AG08395 (cell line): ENCODE measurements at places on chromosomes 6 and 20.

DNA sequence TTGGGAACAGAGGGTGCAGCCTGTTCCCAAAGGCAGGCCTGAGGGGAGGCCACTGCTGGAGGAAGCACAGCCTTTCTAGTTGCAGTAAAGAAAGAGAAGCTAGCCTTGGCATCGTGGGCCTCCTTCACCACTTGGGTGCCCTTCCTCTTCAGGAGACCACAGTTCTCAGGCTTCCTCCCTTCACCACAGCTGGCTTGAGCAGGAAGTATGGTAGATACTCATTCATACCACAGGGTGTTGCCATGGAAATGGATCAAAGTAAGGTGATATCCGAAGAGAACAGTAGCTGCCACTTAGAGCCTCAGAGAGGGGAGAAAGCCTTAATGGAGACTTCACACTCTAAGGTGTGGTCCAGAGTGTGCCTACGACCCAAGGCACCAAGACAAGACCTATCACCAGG, 120.4 kb upstream of the RIPOR2 start:
- no peak for DNase-seq

DNA sequence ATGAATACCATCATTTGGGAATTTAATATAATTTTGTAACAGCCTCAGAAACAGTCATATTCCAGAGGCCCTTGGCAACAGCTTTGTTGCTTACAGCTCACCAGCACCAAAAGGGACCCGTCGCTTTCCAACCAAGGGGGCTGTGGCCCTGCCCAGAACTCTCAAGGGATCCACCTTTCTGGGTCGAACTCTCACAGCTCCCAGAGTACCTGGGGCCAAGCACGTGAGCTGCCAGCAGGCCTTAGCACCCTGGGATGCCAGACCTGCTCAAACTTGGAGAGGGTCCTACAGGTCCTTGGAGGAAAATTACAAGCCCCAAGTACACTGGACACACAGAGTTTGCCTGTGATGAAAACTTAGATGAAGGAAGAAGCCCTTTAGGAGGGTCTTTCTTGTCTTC, 66.6 kb downstream of the SNX5 start:
- no peak for DNase-seq

GRCh38 chr20:61254881-61255626, 3.0 kb downstream of the CDH4 start:
- no peak for DNase-seq

DNA sequence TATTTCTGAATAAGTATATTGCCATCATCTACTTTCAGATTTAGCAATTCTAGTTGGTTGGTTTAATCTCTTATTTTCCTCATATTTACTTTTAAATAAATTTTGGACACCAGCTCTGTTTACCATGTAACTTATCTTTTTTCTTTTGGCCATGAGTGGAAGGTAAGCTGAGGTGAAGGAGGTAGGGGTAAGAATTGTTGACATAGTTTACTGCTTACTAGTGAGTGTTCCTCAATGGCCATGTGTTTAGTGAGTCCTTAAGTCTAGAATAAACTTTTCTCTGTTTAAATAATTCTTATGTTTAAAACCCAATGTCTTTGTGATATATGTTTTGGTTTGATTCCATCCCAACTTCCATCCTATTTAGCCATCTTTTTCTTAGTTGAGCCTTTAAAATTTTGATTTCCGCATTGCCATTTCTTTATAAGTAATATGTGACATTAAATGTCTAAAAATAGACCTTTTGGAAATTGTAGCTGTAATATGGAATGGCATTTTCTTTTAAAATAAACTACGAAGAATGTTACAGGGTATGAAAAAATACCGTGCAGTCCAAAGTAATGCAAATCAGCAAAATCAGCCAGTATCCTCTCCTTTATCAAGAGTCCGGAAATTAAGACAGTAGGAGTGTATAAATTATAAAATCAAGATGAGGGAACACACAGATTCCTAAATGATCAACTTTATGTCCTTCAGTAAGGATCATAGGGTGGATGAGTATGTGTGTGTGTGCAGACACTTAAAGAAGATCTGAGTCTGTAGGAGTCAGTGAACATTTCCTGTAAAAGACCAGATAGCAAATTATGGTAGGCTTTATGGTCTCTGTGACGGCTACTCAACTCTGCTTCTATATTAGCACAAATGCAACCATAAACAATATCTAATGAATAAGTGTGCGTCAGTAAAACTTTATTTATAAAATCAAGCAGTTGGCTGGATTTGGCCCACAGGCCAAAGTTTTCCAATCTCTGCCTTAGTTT, 10.3 kb downstream of the STXBP5 start:
- DNase-seq, result no peak

DNA sequence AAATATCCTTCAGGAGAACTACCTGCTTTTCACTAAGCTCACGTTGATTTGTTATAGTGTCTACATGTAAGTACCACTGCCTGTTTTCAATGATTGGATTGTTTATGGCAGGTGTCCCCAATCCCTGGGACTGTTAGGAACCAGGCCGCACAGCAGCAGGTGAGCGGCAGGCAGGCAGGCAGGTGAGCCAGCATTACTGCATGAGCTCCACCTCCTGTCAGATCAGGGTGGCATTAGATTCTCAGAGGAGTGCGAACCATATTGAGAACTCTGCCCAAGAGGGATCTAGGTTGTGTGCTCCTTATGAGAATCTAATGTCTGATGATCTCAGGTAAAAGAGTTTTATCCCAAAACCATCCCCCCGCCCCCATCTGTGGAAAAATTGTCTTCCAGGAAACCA, 303.3 kb downstream of the EYA4 start:
- no peak for DNase-seq

GRCh38 chr6:55290736-55291135, 36.5 kb upstream of the GFRAL start:
- DNase-seq, result no peak

GRCh38 chr6:106377061-106377540, 16.6 kb downstream of the CRYBG1 start:
- DNase-seq, result no peak
